ENCODE measurements at places on chromosomes 7 and 10. TPM values are rescaled to one million over a fixed set of nuclear protein-coding genes. Genes with fewer than 3 reads are reported as not detected.

GRCh38 chr7:36966039-36966438 is 241.7 kb upstream of the AOAH start:
- no peak for DNase-seq
- H3K27ac ChIP-seq: no peak overlapping the region
- no peak overlapping the region for H3K4me3 ChIP-seq
- peaks cover 14% of the 10 kb centered on the region for H3K4me1 ChIP-seq
- no peaks in the 10 kb centered on the region for H3K36me3 ChIP-seq

DNA sequence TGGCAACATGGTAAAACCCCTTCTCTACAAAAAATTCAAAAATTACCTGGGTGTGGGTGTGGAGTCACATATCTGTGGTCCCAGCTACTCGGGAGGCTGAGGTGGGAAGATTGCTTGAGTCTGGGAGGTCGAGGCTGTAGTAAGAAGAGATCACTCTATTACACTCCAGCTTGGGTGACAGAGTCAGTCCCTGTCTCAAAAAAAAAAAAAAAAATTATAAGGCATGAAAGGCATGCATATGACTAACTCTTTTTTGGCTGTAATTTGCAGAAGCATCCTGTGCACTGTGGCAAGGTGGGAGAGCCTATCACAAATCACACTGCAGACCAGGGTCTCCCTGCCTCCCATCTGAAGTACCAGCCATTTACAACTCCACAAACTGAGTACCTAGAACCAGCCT is 14.1 kb upstream of the MYPN start:
- no peak for DNase-seq
- no peaks in the 10 kb centered on the region for H3K36me3 ChIP-seq
- no peak overlapping the region for H3K4me3 ChIP-seq
- peak overlapping the region; percentile 93 for H3K27ac ChIP-seq

The UNCX gene
- not detected for total RNA-seq

The MYL10 gene
- total RNA-seq: not detected
